T-helper 2 cell (primary cell): ENCODE measurements at places on chromosomes 6 and 20.

GRCh38 chr6:71220466-71220865 is 68.1 kb upstream of the OGFRL1 start:
- no peak for DNase-seq

DNA sequence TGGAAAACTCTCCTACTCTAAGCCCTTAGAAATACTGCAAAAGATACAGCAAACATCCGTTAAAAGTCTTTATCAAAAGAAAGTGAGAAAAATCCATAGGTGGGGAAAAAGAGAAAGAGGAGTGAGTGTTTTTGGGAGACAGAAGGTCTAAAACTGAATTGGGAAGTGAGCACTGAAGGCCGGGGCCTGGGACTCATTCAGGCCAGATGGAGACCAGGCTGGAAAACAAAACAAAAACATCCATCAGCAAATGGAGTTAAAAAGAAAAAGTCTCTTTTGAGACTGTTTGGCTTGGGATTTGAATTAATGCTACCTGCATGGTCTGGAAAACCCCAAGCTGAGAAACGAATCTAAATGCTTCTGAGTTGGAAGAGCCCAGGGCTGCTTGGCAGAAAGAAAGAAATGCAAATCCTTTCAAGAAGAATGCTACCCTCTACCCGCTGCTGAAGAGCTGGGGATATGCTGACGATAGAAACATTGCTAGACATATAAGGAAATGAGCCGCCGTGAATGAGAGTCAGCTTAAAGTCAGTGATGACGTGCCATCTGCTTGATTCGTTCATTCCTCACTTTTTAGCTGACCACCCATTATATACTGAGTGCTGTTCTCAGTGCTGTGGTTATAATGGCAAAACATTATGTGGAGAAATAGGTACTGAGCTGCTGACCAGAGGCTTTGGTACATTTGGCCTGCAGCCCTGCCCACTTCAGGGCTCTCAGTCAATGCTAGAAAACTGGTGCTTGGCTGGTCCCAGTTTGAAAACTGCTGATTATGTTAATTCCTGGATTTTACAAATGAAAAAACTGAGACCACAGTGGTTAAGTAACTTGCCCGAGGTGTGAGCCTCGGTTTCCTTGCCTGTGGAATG is 28.0 kb upstream of the TULP4 start:
- DNase-seq = no peak

GRCh38 chr6:28880894-28881780 is 42.6 kb downstream of the TRIM27 start:
- no peak for DNase-seq

DNA sequence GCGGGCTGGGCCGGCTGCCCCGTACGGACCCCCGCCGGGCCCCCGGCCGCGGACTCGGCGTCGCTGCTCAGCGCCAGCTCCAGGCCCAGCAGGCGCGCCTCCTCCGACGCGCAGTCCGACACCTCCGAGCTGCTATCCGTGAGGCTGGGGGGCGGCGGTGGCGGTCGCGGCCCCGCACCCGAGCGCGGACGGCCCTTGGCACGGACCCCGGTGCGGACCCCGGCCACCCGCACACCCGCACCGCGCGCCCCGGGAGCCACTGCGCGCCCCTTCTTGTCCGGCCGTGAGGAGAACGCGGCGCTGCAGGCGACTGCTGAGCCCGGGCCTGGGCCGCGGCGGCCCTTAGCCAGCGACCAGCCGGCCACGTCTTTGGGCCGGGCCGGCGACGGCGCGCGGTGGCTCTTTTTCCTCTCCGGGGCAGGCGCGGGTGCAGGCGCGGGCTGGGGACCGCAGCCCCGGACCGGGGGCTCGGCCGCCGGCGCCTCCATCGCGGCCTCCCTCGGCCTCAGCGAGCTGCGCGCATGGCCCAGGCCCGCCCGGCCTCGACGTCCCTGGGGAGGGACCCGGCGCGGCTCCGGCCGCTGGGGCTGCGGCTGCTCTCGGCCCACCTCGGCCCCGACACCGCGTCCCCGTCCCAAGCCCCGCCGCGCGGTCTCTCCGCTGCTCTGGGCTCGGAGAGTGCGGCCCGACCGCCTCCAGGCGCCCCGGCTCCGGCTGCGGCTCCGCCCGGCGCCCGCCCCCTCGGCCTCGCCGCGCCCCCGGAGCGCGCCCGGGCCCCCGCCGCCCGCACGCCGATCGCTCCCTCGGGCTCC is 12.9 kb upstream of the TLDC2 start:
- DNase-seq = peak; percentile 16

GRCh38 chr20:24769878-24770627 is 179.0 kb upstream of the CST7 start:
- no peak for DNase-seq

DNA sequence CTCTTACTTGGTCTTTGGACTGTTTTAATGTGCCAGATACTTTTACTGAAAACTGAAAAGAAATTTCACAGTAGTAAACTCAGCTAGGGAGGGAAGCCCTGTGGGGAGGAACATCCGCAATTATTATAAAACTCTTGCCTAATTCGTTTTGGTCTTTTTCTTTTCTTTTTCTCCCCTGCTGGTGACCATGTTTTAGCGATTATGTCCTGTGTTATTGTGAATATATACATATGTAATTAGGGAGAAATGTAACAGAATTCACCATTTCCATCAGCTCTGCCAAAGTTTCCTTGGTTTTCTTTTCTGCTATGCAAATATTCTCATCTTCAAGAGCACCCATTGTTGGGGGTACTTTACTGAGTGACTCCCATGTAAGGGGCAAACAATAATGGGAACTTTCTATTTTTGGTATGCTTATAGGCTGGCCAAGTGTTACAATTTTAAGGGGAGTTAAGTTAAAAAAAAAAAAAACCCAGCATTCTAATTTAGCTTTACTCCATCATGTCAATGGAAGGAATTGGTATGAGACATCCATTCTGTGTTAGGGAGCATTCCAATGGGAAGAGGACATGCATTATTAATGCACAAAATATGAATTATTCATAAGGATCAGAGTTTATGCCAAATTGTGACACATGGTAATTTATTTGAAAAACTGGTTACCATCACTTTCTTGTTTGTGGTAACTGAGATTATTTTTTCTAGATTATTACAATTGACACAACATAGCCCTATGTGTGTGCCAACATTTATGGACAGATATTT is 2.0 kb downstream of the DOK5 start:
- DNase-seq = no peak

DNA sequence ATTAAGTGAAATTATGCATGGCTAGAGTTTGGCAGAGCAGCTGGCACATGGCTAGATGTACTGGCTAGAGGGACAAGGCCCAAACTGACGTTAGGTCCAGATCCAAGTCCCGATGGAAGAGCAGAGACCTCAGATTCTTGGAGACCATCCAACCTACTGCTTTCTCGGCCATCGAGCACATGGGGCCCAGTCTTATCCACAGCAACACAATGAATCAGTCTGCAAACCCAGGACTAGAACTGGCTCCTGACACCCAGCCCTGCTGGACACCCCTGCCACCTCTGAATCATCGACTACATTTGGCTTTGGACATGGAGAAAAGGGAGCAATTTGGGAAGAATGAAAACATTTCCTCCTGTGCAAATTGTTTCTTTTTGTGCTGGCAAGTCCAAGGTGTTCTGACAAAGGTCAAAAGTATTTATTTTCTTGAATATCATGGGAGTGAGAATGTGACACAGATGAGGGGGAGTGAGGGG is 23.9 kb upstream of the YWHAB start:
- DNase-seq = no peak
